ENCODE measurements at places on chromosomes 12 and 14.

DNA sequence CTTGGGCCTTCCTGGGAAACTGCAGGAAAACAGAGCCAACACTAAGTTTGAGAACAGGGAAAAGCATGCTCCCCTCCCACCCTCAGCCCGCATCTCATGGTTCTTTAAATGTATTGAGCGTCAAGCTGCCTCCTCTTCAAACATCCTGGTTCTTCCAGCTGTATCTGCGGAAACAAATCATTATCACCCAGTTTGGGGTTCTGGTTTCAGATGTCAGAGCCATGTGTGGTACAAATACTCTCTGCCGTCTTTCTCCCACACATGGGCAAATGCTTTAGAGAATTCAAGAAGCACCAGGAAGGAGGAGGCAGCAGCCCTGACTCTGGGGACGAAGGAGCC is 29.1 kb downstream of the JDP2 start:
- DNase-seq = no peak

DNA sequence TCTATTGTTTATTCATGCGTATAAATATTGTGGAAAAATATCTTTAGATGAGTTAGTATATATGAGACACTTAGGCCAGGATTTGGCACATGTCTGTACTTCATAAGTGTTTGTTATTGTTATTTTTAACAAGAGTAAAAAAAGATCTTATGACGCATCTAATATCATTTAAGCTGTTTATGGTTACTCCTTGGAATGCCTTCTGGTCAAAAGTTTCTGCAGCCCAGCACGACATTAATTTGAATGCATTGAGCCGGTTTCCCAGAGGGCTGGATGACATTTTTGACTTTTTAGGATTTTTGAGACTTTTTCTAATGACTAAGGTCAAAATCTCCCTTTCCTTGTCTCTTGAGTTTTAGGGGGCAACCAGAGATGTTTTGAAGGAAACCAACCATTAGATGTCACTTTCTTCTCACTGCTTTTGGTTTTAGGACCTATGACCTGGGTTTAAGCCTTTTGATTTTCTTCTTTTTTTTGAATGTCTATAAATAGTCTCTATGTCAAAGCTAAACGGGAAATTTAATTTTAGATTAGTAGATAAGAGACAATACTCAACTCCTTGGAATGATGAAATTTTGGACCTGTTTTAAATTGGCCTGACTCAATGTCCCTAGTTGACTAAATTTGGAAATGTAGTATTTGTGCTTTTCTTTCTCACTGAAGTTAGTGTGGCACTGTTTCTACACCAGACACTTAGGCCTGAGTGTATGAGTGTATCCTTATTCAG is 215.5 kb downstream of the AEBP2 start:
- no peak for DNase-seq

- no peak for DNase-seq
Observed at GRCh38 chr12:75976913-75977312, 54.7 kb downstream of the PHLDA1 start.

- no peak for DNase-seq
Observed at GRCh38 chr14:75548544-75548943, 26.3 kb downstream of the BATF start.

DNA sequence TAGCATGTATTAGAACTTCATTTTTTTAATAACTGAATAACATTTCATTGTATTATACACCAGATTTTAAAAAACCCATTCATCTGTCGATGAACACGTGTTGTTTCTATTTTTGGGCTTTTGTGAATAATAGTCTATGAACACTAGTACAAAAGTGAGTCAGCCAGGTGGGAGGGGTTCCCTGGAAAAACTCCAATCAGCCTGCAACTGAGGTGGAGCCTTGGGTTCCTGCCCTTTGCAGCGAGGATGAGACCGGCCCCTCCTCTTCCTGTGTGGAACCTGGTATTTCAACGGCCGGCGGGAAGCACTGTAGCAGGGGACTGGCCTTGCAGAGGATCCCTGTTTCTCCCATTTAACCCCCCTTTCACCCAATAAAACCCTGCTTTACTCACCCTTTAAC is 56.1 kb downstream of the LMNTD1 start:
- no peak for DNase-seq

- DNase-seq = no peak
Observed at GRCh38 chr12:122825773-122826724, 9.2 kb upstream of the HIP1R start.

DNA sequence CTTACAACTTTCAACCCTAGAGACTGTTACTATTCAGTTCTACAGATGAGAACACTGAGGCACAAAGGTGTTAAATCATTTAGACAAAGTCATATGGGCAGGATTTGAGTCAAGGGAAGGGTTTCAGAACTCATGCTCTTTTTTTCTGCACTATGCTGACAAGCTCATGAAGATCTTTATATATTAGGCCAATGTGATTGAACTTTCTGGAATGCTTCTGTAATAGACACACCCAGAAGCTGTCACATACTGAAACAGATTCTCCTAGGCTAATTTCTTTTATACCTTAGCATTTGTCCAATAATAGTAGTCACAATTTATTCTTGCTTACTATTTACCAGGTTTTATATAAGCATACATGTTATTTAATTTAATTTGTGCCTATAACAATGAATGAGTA is 164.0 kb downstream of the ALG10B start:
- no peak for DNase-seq

DNA sequence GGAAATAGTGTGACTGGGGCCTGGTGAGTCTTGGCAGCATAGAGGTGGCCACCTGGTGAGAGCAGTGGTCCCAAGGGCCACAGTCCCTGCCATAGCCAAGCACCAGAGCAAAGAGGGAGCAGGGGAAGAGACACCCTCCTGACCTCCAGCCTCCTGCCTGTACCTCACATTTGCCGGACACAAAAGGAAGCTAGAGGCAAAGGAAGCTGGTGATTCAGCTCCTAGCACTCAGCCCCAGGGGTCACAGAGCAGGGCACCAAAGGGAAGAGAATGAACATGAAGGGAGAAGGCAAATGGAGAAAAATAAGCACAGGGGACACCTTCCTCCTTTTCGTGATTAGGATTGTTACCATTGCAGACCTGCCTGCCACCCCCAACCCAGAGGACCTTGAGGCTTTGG is 216.8 kb downstream of the ZFP36L1 start:
- DNase-seq = no peak

DNA sequence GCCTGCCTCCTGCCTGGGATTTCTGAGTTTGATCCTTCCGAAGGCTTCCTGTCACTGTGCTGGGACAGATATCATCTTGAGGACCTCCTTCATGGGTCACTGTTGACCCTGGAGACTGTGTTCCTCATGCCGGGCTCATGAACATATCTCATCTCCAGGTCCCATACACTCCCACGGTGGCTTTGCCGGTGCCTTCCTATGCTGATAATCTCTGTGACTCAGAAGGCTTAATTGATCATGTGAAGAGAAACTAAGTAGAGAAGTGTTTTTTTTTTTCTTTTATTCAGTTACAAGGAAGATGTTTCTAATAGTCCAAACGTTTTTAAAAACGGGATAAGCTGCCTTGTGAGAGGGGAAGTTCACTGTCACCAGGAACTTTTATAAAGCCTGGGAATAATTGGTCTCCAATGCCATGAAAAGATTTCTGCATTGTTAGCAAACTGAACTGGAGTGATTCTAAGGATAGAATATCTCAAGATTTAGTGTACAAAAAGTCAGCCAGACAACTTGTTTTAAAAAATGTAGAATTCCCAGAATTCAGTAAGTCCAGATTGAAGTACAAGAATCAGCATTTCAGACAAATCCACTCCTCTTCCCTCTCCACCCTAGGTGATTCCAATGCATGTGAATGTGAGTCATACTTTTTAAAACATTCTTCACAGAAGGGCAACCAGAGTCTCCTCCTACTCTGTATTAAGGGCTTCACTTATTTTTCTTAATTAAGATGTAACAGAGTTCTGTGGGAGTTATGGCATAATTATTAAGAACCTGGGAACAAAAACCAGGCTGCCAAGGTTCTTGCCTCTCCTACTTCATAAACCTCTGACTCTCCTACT is 139.8 kb upstream of the LGR5 start:
- no peak for DNase-seq

GRCh38 chr12:91040096-91040755 is 17.6 kb downstream of the KERA start:
- DNase-seq = no peak

- no peak for DNase-seq
Observed at GRCh38 chr12:11615481-11615880, 34.0 kb upstream of the ETV6 start.

Data from activated T-cell treated with anti-CD3 and anti-CD28 coated beads for 24 hours (primary cell).